Mesenteric fat pad (tissue), 1 donor: ENCODE measurements at places on chromosomes 11 and 22.

GRCh38 chr22:41271787-41272186, 14.2 kb downstream of the RANGAP1 start:
- no peak for DNase-seq

- no peak for DNase-seq
Measured at GRCh38 chr11:100731471-100731870, 44.4 kb downstream of the ARHGAP42 start.

- peak; percentile 94 for DNase-seq
Measured at GRCh38 chr11:73308961-73309919, 1.2 kb downstream of the ARHGEF17 start.

DNA sequence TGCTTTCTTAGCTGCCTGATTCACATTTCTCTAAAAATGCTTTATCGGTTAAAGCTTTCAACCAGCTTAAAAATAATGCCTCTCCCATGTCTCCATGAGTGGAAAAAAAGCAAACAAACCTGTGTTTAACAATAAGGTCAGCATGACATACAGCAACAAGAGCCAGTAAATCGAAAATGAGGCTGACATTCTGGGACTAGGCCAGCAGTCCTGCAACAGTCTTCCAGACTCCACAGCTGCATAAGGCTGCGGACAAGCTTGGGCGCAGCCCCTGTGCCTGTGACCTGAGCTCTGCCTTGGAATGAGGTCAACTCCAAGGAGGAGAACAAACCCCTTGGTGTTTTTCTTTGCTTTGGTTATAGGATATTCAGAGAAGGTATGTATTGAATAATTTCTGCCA, 95.5 kb downstream of the PGR start:
- DNase-seq: no peak

GRCh38 chr11:102495161-102496042, 35.1 kb downstream of the MMP7 start:
- no peak for DNase-seq

DNA sequence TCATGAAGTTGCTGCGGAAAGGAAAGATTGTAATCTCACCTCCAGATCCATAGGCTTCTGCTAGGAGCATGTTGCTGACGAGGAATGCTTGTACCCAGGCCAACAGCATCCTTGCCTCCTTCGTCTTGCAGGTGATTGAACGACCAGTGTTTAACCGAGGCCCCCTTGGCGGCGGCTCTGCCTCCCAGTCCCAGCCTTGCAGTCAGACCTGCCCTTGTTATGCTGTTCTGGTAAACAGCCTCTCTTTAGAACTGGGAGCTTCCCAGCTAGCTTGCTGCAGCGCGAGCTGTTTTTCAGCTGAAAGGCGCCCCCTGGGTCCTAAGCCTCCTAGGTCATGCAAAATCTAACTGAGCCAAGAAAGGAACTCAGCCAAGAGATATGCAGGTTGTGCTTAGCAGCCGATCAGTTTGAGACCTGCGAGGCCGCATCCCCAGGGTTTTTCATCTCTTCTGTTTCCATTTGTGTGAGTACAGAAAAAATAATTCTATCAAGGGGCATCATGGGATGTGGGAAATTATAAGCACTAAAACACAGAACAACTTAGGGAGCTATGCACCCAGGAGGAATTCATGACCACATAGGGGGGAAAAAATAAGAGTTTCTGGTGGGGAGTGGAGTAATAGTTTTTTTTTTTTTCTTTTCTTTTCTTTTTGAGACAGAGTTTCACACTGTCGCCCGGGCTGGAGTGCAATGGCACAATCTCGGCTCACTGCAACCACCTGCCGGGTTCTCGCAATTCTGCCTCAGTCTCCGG, at the start of gene PIK3IP1:
TSS of gene PIK3IP1 (minus strand) at position 253 of the 754 bp plus-strand sequence. CDS start at position 109, 144 bp downstream.
- peak; percentile 90 for DNase-seq

GRCh38 chr11:66569076-66569475, 670 bp upstream of the CTSF start:
- no peak for DNase-seq

DNA sequence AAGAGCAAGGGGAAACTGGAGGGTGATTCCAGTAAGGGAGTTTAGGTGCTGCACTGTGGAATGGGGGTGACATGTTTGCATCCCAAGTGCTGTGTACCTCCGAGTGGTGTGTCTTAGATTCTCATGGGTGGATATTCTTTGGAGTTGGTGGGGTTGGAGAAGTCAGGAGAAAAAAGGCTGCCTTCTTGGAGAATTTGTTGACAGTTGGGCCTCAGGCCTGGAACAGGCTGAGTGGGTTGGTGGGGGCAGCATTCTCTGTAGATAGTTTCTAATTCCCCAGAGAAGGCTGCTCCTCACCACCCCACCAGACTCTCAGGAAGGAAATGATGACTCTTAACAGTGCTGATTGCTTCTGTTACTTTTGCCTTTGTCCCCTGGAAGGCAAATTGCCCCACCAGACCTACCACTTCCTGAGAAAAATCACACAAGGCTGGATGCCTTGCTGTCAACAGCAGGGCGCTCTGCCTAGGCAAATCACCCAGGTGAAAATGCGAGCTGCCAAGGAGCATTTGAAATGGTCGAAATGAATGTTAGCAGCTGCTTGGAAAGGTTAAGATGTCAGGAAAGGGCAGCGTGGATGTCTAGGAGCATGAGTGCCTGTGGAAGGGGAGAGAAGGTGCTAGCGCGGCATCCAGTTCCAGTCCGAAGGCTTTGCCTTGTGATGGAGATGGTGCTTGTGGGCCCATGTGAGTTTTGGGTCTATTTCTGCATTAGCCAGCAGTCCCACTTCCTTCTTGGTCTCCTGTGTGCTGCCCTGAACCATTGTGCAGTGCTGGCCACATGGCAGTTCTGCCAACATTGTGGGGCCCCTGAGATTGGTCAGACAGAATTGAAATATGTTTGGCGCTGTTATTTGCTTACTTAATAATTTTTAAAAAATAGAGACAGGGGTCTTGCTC, 29.7 kb upstream of the SORL1-AS1 start:
- DNase-seq: no peak

DNA sequence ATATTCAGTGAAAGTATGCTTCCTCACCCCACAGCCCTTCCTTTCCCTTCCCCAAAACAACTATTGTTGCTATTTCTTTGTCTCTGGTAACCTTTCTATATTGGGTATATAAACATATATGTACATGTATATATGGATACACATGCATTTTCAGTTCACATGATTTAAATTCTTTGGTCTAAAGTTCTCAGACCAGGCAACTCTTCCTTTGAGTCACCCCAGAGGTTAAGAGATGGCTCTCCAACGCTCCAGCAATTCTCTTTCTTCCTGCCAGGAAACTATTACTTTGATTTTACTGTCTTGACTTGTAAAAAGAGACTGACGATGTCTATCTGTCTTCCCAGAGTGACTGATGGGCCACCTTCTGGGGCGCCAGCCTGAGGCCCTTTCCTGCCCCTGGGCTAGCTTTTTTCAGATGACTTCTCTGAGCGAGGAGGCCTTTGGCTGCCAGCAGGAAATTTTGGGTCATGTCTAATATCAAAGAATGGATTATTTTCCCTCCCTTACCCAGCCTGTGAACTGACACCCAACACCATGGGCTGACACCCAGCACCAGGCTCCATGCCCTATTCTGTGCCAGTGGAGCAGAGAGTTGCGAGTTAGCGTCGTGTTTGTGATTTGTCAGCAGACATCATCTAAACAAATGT, 14.4 kb upstream of the ST3GAL4 start:
- no peak for DNase-seq

DNA sequence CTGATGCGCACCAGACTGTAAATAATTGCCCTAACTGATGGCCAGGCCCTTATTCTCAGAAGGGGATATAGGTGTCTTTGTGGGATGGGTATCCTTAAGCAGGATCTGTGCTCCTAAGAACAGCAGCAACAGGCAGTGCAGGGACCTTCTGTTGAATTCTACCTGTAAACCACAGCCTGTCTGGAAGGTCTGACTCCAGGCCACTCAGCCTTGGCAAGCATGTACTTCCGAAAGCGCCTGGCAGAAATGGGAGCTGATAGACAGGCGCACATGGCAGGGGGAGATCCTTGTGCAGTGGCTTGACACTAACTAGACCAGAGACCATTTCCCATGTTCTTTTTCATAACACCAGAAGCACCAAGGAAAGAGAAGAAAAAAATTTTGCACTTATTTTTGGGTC, 59.0 kb downstream of the C22orf31 start:
- no peak for DNase-seq

GRCh38 chr22:46294784-46295183, 1.9 kb upstream of the GTSE1 start:
- DNase-seq: no peak

DNA sequence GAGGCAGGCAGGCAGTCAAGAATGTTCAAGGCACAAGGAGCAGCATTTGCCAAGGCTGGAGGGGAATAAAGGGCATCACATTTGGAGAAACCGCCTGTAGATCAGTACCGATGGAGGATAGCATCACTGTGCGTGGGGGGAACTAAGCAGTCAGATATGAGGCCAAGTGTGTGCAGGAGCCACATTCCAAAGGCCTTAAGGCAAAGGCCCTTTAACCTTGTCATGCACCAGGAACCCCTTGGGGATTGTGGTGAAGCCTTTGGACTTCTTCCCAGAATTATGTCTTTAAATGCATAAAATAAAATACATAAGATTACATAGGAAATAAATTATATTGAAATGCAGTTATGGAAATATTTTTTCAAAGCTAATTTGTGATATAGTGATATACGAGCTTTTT, 532.1 kb downstream of the BUD13 start:
- DNase-seq: no peak

DNA sequence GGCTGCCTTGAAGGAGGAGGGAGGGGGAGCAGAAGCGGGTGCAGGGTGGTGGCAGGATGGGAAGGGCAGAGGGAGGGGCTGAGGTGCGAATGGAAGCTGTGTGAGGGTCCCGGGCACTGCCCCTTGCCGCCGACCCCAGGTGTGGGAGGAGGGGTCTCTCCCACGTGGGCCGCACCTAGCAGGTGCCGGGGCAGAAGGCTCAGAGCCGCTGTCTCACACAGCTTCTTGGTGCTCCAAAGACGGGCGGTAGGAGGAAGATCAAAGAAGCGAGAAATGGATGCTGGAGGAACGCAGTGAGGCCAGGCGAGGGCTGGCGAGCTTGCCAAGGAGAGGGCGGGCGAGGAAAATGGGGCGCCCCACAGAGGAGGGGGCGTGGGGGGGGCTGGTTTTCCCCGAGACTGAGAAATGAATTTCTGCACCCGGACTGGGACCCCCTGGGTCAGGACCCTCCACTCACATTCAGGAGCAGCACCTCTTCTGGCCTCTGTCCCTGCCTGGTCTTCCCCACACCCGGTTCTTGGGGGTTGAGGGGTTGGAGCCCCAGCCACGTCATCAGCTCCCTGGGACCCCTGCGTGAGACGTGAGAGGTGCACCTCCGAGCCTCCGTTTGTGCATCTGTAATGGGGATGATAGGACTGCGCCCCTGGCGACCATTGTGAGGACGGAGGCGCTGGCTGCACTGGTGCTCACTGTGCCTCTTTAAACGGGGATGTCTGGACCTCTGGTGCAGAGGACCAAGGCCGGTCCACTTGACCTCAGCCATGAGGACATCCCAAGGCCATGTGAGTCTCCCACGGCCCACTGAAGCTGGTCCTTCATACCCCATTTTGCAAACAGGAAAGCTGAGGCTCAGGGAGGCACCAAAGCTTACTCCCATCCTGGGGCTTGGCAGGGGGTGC, 16.8 kb downstream of the LSP1 start:
- DNase-seq: no peak

- DNase-seq: no peak
Measured at GRCh38 chr22:24827296-24827695, 21.3 kb downstream of the SGSM1 start.

DNA sequence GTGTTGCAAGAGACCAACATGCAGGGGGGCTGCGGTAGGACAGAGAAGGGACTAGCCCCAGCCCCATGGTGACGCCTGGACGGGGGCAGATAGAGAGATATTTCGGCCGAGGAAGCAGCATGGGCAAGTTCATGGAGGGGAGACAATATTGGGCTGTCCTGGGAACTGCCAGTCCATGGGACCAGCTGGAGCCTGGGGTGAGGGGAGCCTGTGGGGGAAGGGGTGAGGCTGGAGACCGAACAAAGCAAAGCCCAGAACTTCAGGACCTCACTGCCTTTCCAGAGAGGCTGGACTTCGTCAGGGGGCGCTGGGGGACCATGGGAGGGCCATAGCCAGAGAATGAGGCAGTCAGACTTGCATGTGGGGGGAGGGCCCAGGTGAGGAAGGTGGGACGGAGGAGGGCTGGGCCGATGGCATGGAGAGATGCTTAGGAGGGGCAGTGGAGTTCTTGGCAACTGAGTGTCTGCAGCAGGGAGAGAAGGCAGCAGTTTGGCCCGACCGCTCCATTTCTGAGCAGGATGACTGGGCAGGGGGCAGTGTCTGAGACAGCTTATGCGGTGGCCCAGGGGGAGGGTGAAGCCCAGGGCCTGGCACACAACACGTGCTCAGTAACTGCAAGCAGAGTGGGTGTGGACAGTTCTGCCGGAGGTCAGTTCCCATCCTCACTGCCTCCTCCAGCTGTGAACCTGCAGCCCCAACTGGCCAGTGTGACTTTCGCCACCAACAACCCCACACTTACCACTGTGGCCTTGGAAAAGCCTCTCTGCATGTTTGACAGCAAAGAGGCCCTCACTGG, 712 bp downstream of the UPK3A start:
- no peak for DNase-seq

DNA sequence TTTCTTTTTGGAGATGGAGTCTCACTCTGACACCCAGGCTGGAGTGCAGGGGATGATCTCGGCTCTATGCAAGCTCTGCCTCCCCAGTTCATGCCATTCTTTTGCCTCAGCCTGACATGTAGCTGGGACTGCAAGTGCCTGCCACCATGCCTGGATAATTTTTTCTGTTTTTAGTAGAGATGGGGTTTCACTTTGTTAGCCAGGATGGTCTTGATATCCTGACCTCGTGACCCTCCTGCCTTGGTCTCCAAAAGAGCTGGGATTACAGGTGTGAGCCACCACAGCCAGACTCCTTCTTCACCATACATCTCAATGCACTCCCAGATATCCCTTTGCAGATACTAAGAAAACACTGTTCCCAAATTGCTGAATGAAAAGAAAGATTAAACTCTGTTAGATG, 224.3 kb downstream of the OR4A5 start:
- no peak for DNase-seq

DNA sequence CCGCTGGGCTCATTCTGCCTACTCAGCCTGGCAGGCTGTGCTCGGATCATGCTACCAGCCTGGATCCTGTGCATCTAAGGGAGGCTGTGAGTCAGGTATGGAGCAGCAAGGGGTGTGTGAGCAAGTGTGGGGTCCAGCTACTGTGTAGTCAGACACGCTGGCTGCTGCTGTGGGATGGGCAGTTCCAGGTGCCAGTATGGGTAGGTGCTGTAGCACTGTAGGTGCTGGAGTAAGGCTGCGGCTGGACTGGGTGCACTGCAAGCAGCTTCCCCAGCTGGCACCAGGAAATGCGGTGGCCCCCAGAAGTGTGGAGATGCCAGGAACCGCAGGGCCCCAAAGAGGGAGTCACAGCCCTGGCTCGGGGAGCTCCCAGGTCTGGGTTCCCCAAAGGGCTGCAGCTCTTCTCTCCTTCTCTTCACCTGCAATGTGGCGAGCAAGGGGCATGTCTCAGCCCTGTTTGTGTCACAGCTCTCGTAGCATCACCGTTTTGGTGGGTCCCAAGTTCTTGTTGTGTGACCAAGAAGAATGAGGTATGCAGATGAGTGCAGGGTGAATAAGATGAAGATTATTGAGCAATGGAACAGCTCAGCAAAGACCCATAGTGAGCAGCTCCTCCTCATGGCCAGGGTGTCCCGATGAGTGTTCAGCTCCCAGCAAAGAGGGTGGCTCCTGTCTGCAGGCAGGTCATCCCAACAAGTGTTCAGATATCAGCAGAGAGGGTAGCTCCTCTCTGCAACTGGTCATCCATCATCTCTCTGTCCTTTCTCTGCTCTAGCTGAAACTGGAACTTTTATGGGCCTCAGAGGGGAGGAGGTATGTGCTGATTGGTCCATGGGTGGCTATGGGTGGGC, 462.9 kb downstream of the TBC1D22A start:
- DNase-seq: peak; percentile 67

- no peak for DNase-seq
Measured at GRCh38 chr22:45781966-45782365, 110.3 kb downstream of the ATXN10 start.

- DNase-seq: no peak
Measured at GRCh38 chr11:121249039-121249663, 43.4 kb upstream of the SC5D start.
